ENCODE measurements at places on chromosomes 3 and 15. TPM values are rescaled to one million over a fixed set of nuclear protein-coding genes. Genes with fewer than 3 reads are reported as not detected.

DNA sequence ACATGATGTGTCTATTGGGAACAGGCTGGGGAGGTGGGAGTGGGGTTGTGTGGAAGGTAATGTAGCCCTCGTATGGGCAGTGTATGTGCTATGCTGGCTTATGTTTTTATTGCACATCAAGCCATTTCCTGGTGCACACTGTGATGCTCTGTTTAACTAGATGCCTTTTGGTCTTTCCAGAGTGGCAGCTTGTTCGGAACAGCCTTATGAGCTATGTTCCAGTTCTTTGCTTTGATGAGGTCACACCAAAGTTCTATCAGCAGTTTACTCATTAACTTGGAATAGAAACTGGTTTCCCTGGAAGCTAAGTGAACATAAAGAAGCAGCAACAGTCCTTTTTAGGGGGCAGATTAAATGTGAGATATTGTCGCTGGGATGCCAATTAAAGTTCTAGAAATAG is 133.9 kb downstream of the DIPK2A start:
- DNase-seq: no peak

ACKR2 gene
- total RNA-seq: not detected

- peak; percentile 76 for DNase-seq
Measured at GRCh38 chr3:155382396-155383042, 89.0 kb upstream of the STRIT1 start.

DNA sequence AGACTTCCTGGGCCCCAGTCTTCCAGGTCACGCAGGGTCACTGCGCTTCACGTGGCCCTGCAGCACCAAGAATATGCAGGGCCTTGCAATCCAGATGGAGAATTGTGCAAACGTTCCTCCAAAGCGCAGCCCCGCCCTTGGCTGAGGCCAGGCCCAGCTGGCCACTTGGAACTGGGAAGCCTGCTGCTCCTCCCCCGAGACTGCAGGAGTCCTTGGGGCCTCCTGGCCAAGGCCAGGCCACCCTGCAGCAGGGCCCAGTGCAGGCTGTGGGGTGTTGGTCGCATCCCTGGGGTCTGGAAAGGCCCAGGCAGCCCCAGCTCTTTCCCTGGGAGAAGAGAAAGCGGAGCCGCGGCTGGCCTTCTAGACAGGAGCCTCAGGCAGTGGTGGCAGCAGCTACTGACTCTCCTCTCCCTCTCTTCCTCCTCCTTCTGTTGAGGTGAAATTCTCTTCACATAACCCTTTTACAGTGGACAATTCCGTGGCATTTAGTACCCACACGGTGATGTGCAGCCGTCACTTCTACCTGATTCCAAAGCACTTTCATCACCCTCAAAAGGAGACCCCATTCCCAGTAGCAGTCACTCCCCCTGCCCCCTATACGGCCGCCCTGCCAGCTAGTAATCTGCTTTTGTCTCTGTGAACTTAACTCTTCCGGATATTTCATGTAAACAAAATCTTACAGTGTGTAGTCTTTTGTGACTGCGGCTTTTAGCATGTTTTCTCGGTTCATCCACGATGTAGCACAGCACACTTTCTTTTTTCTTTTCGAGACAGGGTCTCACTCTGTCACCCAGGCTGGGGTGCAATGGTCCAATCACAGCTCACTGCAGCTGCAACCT is 103.9 kb downstream of the TMEM266 start:
- no peak for DNase-seq

GRCh38 chr3:12902181-12902999 is 61.0 kb upstream of the RPL32 start:
- no peak for DNase-seq

DNA sequence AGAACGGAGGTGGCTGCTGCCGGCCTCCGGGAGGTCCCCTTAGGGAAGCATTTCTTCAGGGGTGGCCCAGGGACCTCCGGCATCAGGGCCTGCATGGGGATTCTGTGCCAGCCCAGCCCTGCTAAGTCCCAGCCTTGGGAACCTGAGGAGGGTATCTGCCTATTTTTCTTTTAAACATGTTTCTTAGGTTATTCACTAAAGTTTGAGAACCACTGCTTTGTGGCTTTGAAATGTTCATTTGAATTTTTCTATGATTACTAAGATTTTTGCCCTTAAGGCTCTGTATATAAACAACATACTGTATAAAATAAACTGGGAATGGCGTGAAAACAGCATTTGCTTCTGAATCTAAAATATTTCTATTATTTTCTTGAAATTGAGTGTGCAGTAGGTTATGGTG is 24.4 kb downstream of the FAN1 start:
- no peak for DNase-seq

DNA sequence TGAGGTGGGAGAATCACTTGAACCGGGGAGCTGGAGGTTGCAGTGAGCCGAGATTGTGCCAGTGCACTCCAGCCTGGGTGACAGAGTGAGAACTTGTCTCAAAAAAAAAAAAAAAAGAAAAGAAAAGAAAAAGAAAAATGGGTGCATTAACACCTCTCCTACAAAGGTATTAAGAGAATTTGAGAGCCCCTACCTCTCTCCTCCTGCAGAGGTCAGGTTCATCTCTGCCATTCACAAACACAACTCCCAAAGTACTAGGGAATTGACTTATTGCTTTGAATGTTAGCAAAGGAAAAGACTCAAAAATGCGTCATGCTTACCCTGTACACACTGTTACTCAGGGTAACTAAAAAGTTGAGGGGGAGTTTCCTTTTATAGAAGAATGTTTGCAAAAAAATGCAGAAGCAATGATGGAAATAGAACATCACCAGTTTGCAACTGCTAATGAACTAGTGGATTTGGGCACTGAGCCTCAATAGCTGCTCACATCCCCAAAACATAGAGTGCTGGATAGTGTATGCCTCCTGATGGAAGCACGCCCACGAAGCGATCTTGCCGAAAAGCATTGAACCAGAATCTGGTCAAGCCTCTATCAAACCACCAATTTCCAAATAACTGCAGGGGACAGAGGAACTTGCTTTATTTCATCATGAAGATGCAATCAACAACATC is 15.5 kb upstream of the LYZL4 start:
- no peak for DNase-seq

GRCh38 chr15:74884428-74885223 is 5.2 kb upstream of the MPI start:
- peak; percentile 38 for DNase-seq

C3orf80 gene
- total RNA-seq: not detected

DNA sequence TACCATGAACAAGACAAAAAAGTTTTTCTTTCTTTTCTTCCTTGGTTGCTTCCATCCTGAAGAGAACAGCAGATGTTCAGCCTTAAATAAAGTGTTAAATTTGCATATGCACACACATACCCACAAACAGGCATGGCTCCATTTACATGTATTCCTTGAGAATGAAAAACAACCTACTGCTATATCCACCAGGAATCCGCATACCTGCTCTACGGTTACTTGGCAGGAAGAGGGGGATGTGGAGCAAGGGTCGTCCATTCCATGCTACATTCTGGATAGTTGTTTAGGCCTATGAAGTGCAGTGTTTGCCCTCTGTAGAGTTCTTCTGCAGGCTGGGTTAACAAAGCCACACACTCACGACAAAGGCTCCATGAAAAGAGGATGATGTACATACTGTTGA is 322.8 kb downstream of the KCNH8 start:
- no peak for DNase-seq

NPRL2 gene
- 24.8 TPM for total RNA-seq

Data from A172 (cell line).